ENCODE measurements at places on chromosomes 5 and 9. TPM values are rescaled to one million over a fixed set of nuclear protein-coding genes. Genes with fewer than 3 reads are reported as not detected.

Gene TMC1
- total RNA-seq, result not detected

Gene SHC3
- 0.05 TPM for total RNA-seq

Gene FAM221B
- not detected for total RNA-seq

DNA sequence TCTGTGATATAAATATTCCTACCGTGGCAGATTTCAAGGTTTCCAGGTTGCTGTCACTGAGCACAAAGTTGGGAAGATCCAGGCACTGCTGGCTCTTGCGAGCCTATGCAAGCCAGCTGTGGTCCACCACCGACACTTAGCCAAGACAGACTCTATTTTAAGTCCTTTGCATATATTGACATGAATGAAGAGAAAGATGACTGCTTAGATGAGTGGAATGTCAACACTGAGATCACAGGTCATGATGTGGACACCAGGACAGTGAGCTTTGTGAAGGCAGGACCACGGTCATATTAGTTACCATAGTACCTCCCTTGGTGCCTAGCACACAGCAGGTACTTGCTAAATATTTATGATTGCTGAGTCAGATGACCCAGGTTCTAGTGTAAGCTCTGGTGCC lies 217.0 kb downstream of the PAPPA start:
- no peaks in the 10 kb centered on the region for H3K27me3 ChIP-seq
- H3K4me1 ChIP-seq, result no peaks in the 10 kb centered on the region
- no peak overlapping the region for H3K27ac ChIP-seq
- DNase-seq, result no peak
- H3K4me3 ChIP-seq, result no peak overlapping the region

GRCh38 chr5:118325931-118326330 lies 662.4 kb downstream of the DTWD2 start:
- H3K4me1 ChIP-seq, result no peaks in the 10 kb centered on the region
- H3K4me3 ChIP-seq, result no peak overlapping the region
- H3K36me3 ChIP-seq, result no peaks in the 10 kb centered on the region
- no peak overlapping the region for H3K27ac ChIP-seq

DNA sequence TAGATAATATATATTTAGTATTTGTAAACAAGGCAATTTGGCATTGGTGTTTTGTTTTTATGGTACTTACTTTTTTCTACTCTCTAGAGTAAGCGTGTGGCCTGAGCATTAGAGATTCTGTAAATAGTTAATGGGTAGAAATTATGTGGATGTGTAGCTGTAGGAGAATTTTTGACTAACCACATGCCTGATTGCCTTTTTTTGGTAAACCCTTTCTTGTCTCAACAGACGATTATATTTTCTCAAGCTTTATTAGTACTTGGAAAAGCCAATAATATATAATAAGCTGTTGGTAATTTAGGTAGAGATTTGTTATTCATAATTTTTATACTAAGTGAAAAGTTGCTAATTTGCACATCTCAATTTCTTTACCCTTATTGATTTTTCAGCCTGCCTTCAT lies 76.8 kb downstream of the FCHO2 start:
- H3K4me3 ChIP-seq, result no peak overlapping the region
- no peaks in the 10 kb centered on the region for H3K4me1 ChIP-seq
- no peak overlapping the region for H3K27ac ChIP-seq
- H3K36me3 ChIP-seq, result peaks cover 3% of the 10 kb centered on the region
- H3K27me3 ChIP-seq, result no peaks in the 10 kb centered on the region
- DNase-seq, result no peak

GRCh38 chr5:57417971-57418370 lies 64.6 kb downstream of the ACTBL2 start:
- no peak for DNase-seq
- no peaks in the 10 kb centered on the region for H3K4me1 ChIP-seq
- H3K27ac ChIP-seq, result no peak overlapping the region
- no peaks in the 10 kb centered on the region for H3K27me3 ChIP-seq
- no peaks in the 10 kb centered on the region for H3K36me3 ChIP-seq

DNA sequence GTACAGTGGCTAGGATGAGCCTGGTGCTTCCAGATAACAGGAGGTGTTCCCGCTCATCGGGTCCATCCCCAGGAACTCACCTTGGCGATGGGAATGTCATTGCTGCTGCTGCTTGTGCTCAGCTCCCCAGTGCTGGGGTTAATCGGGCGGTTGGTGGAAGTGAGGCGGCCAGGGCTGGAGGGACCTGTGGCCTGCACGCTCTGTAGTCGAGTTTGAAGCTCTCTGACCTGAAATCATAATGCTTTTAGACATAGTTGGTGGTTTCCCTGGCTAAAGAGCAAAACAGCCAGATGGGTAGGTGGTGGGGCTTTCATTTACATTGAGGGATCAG lies 108.5 kb downstream of the DCP2 start:
- DNase-seq, result no peak
- H3K36me3 ChIP-seq, result peaks cover 23% of the 10 kb centered on the region
- no peak overlapping the region for H3K4me3 ChIP-seq
- H3K27ac ChIP-seq, result no peak overlapping the region
